ENCODE measurements at places on chromosomes 4 and X. TPM values are rescaled to one million over a fixed set of nuclear protein-coding genes. Genes with fewer than 3 reads are reported as not detected.

The ARR3 gene
- not detected for total RNA-seq

The GAGE12J gene
- total RNA-seq: not detected

The ABHD18 gene
- total RNA-seq: 13.3 TPM

The BRCC3 gene
- 8.9 TPM for total RNA-seq

The ARHGEF38 gene
- not detected for total RNA-seq

The TMEM128 gene
- total RNA-seq: 6.4 TPM

The PPP2R2C gene
- not detected for total RNA-seq

The TLR10 gene
- 0.28 TPM for total RNA-seq

The TAF1 gene
- total RNA-seq: 48.2 TPM

The UVSSA gene
- total RNA-seq: 27.5 TPM

The NUDT9 gene
- total RNA-seq: 6.4 TPM

The HTR2C gene
- total RNA-seq: not detected

The FREM3 gene
- total RNA-seq: not detected

The SH3RF1 gene
- total RNA-seq: not detected

The ARL9 gene
- 0.19 TPM for total RNA-seq

The SLC10A4 gene
- not detected for total RNA-seq

The JADE3 gene
- not detected for total RNA-seq

The ZNF674 gene
- 1.1 TPM for total RNA-seq

The GRIA3 gene
- total RNA-seq: not detected

The TEX13C gene
- total RNA-seq: not detected

The ADH7 gene
- not detected for total RNA-seq

The FAM9C gene
- not detected for total RNA-seq

The ADAMTS3 gene
- total RNA-seq: not detected

The ADH1A gene
- total RNA-seq: not detected

The SPANXN3 gene
- not detected for total RNA-seq

The MSX1 gene
- total RNA-seq: not detected

The EFHC2 gene
- 1.8 TPM for total RNA-seq

The MAGEB1 gene
- not detected for total RNA-seq

Data from CD8-positive, alpha-beta T cell (primary cell).